ENCODE measurements at places on chromosomes 13 and 19. TPM values are rescaled to one million over a fixed set of nuclear protein-coding genes. Genes with fewer than 3 reads are reported as not detected.

- DNase-seq = peak; percentile 97
Measured at GRCh38 chr13:109998684-109999533, 212.5 kb upstream of the IRS2 start.

DNA sequence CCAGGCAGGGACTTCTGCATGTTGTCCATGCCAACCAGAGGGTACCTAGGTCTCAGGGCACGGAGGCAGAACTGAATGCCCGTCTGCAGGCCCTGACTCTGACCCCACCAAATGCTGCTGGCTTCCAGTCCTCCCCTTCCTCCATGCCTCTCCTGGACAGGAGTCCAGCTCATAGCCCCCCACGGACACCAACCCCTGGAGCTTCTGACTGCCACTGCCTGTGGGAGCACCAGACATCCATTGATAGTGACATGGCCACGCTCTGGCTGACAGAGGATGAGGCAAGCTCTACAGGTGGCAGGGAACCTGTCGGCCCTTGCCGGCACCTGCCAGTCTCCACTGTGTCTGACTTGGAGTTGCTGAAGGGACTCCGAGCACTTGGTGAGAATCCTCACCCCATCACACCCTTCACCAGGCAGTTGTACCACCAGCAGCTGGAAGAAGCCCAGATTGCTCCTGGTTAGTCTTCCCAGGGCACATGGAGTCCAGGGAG, 1.8 kb downstream of the ANKLE1 start:
- no peak for DNase-seq

DNA sequence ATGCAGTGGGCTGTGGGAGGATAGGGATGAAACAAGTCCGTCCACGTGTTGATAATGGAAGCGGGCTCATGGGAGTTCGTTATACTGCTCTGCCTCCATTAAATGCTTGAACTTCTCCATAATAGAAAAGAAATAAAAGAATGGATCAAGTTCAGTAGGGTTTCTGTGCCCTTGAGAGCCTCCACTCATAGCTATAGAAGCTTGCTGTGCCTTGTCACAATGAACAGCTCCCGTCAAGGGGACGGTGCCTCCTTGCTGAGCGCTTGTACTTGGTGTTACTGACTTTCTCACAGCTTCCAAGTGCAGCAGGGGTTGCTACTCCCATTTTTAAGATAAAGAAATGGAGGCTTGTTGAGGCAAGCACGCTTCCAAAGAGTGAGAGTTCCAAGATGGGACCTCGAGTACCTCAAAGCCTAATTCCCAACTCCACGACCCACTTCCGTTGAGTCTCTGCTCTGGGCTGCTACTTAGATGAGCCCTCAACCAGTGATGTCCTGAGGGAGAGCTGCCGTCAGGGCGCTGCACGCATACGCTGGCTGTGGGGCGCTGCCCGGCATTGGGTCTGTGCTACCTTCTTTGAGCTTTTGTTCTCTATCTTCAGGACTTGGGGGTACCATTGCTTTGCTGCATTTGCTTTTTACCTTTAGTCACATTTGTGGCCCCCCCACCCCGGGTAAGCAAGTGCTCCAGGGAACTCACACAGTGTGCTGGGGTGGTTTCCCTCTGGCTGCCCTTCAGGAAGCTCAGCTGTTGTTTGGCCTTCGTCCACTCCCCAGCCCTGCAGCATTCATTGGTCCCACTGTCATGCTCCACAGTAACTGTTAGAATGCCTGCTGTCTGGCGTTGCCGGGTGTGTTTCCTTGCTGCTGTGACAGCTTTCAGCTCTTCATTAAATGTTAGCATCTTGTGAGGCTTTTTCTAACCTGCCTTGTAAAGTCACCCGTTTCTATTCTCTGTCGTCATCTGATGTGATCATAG, 9.5 kb downstream of the SNRNP70 start:
- DNase-seq = no peak

DNA sequence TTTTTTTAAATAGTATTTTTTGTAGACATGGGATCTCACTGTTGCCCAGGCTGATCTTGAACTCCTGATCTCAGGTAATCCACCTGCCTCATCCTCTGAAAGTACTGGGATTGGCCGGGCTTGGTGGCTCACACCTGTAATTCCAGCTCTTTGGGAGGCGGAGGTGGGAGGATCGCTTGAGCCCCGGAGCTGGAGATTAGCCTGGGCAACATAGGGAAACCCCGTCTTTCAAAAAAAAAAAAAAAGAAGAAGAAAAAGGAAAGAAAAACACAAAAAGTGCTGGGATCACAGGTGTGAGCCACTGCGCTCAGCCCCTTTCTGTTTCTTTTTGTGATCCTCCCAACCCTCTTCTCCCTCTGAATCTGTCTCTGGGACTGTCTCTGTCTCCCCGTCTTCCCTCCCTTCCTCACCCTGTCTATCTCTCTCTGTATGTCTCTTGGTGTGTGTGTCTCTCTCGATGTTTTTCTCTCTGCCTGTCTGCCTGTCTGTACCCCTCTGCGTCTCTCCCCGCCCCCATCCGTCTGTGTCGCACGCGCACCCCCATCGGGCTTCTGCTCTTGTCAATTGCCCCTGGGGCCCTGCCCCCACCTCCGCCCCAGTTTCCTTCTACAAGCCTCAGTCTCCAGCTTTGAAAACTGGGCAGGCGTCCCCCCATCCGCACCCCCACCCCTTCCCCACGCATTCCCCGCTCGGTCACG, 540 bp upstream of the ZFP36 start:
- DNase-seq = no peak

GRCh38 chr19:2640563-2641331, 61.7 kb downstream of the GNG7 start:
- DNase-seq = no peak

Gene DLEU7
- total RNA-seq = not detected

GRCh38 chr19:7678971-7679751, 1.5 kb upstream of the TRAPPC5 start:
- DNase-seq = no peak

DNA sequence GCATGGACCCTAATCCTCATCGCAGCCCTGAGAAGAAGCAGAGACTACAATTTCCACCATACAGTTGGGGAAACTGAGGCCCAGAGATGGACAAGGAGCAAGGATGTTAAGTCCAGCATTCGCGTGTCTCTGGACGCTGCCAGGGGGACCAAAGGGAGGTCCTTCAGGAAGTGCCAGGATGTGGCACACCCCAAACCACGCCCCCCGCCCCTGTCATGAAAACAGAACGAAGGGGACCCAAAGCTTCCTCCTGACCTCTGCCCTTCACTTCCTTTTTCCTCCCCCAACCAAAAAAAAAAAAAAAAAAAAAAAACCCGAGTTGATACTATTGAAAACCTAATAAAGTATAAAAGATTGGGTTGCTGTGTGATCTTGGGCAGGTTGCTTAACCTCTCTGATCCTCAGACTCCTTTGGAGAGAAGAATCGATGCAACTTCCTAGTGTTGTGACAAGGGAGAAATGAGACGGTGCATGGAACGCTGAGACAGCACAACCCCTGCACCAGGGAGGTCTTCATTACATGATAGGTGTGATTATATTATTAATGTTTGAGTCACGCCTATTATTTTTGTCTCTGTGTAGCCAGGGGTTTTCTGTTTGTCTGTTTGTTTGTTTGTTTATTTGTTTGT, 2.7 kb upstream of the ZBTB7A start:
- no peak for DNase-seq

GRCh38 chr13:109884462-109884861, 98.1 kb upstream of the IRS2 start:
- no peak for DNase-seq

GRCh38 chr13:109644956-109645355, 141.4 kb downstream of the IRS2 start:
- no peak for DNase-seq

Gene SLC35E1
- 33.0 TPM for total RNA-seq

Gene FAAP24
- total RNA-seq = 4.2 TPM

DNA sequence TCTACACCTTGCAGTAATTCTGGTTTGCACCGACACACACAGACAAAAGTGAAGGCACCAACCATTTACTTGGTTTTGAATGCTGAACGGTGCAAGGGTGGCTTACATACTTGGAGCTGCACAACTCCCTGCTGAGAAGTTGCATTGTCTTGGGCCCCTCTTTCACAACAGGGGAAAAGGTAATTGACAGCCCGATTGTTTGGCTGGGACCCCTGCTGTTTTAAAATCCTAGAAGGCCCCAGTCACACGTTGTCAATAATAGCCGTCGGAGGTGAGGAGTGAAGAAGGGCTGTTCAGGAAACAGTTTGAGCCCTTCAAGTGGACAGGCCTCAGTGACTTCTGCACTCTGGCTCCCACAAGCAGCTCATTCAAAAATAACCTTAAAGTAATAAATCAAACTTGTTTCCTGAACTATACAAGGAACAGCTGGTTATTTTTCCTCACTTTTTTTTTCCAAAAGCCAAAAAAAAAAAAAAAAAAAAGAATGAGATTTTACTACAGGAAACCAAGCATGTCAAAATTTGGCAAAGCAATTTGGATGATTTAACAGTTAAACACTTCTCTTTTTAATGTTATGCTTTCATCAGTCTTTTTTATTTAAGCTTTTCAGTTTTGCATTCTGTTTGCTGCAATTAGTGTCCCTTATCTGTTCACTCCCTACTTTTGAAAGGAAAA, 19.0 kb upstream of the SPRY2 start:
- DNase-seq = no peak

- DNase-seq = no peak
Measured at GRCh38 chr19:32130332-32130731, 215.1 kb upstream of the ZNF507 start.

Gene KMT5C
- 18.5 TPM for total RNA-seq

- DNase-seq = no peak
Measured at GRCh38 chr13:33797622-33798021, 20.3 kb upstream of the RFC3 start.

DNA sequence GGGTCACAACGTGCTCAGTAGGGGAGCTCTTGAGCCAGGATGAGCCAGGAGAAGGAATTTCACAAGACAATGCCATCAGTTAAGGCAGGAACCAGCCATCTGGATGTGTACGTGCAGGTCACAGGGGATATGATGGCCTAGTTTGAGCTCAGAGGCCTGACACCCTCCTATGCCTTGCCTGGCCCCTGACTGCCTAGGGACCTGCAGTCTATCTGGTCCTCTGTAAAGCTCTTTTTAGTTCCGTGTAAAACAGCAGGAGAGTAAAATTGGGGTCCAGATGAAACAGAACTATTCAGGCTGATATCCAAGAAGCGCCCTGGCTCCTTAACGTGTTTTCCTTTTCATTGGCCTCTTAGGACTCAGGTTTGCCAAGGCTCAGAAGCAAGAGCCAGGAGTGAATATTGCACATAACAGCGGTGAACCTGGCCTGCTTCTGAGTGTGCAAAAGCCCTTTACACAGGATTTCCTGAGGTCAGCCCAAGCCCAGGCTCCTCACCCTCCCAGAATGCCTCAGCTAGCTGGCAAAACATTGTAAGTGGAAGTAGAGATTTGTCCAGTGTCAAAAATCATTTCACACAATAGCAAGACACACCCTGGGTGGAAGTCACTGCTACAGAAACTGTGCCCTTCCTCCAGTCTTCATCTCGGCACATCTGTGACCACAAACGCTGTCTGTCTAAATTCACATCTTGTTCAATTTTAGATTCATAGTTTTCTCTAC, 777.2 kb downstream of the UQCRFS1 start:
- no peak for DNase-seq

Gene IER2
- 145 TPM for total RNA-seq

- no peak for DNase-seq
Measured at GRCh38 chr19:6743066-6743465, 3.6 kb downstream of the TRIP10 start.

DNA sequence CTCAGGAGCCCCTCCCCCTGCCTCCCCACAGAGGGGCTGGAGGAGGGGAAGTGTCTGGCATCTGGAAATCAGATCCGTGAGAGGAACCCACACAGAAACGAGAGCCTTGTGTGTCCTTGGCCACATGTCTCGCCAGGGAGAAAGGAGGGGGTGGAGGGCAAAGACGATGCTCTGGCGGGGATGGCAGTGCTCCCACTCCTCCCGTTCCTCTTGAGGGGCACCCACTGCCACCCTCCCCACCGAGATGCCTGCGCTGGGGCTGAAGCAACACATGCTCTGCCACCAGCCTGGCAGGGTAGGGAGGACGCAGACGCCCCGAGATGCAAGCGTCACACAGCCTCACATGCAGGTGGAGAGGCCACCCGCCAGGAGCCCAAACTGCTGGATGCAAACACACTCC, 2.8 kb downstream of the ADGRL1 start:
- DNase-seq = no peak

- no peak for DNase-seq
Measured at GRCh38 chr19:3798137-3798536, 12.0 kb upstream of the MATK start.

Gene ZNF665
- total RNA-seq = 10.8 TPM

Gene CYP2A7
- not detected for total RNA-seq

- no peak for DNase-seq
Measured at GRCh38 chr13:26327940-26328725, 74.2 kb downstream of the CDK8 start.

Gene SULT2A1
- total RNA-seq = not detected

GRCh38 chr19:18781885-18782527, 9.1 kb downstream of the COMP start:
- no peak for DNase-seq

GRCh38 chr13:102260256-102260655, 141.6 kb downstream of the FGF14 start:
- no peak for DNase-seq

Gene MYO16
- 1.2 TPM for total RNA-seq

GRCh38 chr13:109630271-109630670, 156.1 kb downstream of the IRS2 start:
- DNase-seq = no peak

GRCh38 chr19:38515896-38516295, 82.4 kb downstream of the RYR1 start:
- DNase-seq = no peak

- no peak for DNase-seq
Measured at GRCh38 chr19:30154410-30154809, 212.4 kb downstream of the URI1 start.

DNA sequence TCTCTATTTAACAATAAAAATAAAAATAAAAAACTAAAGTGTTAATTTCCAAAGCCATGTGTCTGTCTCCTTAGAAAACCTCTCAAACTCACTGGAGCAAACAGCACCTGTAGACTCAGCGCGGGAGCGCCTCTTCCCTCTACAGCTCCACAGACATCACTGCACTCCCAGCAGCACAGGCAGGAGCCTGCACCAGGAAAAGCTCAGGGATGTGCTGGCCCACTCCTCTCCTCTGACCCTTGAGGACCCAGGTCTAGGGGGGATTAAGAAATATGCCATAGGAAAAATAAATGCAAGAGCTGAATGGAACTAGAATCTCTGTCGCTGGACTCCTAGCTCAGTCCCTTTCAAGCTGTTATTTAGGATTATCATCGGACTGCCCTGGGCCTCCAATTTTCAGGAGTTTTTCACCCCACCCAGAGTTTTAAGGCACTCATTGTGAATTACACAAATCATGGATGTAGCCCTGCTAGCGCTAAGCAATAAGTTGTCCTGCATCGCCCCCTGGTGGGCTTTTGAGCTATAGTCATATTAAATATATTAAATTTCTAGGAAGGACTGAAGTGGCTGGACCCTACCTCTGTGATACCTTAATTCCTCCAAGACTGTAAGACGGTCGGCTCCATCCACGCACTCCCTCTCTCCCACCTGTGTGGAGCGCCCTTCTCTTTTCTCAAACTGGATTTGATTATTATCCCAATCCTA, 333.9 kb downstream of the UQCRFS1 start:
- peak; percentile 19 for DNase-seq

Gene GRIK5
- total RNA-seq = 2.5 TPM
